A673 (cell line): ENCODE measurements at places on chromosomes 5 and 9.

GRCh38 chr5:149162401-149163084 lies 21.2 kb downstream of the ABLIM3 start:
- no peak for DNase-seq

- no peak for DNase-seq
Measured at GRCh38 chr5:91180506-91180905, 202.6 kb downstream of the ARRDC3 start.

DNA sequence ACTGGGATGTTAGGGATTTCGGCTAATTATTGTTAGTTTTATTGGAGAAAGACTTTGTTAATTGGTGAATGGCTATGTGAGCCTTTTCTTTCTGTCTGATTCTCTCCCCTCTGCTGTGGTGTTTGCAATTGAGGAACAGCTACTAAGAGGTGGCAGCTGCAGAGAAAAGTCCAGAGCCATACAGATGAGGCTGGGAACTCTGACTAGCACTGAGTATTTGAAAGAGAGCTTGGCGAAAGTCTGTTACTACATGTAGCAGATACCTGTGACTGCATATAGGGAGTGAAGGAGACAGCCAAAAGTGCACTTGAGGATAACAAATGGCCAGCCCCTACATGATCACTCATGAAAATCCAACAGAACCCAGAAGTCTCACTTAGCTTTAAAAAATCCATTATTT lies 44.3 kb upstream of the HSPB3 start:
- DNase-seq: no peak

- DNase-seq: no peak
Measured at GRCh38 chr5:5854087-5854486, 431.6 kb downstream of the ICE1 start.

DNA sequence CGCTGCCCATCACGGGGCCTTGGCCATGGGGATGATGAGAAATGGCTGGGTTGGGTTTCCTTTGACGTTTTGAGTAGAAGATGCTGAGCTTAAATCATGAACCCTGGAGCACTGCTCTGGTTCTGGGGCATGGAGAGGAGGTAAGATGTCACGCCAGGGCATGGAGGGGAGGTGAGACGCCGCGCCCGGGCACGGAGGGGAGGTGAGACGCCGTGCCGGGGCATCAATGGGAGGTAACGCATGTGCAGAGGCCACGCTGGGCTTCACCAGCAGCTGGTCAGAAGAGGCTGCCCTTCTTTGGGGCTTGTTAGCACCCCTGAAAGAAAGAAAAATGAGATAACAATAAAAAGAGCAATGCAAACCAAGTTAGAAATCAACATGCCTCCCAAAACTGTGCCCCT lies 322.5 kb upstream of the IRX4 start:
- no peak for DNase-seq

DNA sequence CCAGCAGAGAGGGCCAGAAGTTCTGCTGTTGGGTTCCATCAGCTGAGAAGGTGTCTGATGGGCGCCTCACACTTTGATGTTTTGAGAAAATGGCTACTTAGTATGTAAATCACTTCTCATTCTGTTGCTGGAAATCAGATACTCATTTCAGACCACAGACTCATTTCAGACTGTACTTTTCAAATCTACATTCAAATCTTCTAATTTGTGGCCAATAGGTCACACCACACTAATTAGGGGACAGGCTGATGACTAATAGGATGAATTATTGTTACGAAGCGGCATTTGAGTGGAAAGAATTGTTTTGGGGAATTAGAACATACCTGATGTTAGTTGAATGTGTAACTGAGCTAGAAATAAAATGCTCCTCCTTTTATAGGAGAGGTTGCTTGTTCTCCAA lies 13.2 kb downstream of the MTAP start:
- DNase-seq: no peak

GRCh38 chr9:72485821-72486593 lies 35.4 kb upstream of the TMC1 start:
- peak; percentile 57 for DNase-seq

DNA sequence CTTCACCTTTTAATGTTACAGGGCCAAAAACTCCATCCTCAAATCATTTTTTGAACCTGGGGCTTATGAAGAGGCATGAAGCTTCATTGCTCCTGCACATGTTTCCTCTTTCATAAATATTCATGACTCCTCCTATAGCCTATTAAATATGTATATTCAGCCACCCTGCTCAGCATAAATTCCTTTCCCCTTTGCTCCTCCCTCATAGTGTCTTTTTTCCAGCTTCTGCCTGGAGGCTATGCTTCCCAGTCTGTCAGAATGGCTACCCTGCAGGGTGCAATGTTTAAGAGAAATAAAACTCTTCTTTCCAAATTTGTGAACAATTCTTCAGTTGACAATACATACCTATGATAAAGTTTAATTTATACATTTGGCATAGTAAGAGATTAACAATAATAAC lies 1082.9 kb upstream of the CDH18 start:
- DNase-seq: peak; percentile 49

- DNase-seq: no peak
Measured at GRCh38 chr5:124395926-124396325, 350.5 kb downstream of the ZNF608 start.

DNA sequence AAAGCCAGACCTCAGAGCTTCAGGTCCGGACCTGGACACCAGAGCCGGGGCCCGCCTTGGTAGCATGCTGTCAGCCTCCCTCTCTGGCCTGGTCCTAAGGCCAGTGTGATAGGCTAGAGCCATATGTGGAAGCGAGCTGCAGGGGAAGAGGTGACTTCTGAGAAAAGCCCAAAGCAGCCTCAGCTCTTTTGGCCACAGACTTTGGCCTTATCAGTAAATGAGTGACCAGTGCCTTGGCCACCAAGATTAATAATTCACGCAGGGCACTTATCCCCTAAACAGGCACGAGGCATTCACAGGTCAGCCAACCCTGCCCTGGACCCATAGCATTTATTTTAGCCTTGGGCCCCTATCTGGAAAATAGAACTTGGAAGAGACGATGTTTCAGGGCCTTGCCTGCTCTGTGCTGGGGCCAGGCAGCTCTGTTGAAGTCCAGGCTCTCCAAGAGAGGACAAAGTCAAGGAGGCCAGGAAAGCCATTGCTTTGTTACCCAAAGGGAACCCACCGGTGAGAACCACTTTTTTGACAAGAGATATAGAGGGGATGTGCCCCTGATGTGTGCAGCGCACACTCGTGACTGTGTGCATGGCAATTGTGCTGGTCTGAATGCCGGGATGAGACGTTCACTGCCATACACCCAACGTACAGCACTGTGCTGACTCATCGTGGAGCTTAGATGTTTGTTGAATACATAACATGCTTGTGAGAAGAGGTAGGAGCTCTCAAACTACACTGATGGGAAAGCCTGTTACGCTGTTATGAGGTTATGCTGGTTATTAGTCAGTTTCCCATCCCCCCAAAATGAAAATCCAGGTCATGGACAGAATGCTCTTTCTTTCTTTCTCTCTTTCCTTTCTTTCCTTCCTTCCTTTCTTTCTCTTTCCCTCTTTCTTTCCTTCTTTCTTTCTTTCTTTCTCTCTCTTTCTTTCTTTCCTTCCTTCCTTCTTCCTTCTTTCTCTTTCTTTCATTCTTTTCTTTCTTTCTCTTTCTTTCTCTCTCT lies 5.0 kb upstream of the SLC34A1 start:
- peak; percentile 34 for DNase-seq
